ENCODE measurements at places on chromosomes 12 and 14.

GRCh38 chr14:23128969-23129758, 10.1 kb upstream of the CEBPE start:
- no peaks in the 10 kb centered on the region for H3K36me3 ChIP-seq
- H3K4me3 ChIP-seq: no peak overlapping the region
- H3K27me3 ChIP-seq: no peaks in the 10 kb centered on the region
- no peaks in the 10 kb centered on the region for H3K4me1 ChIP-seq

- H3K4me3 ChIP-seq: no peak overlapping the region
- H3K27ac ChIP-seq: no peak overlapping the region
- H3K4me1 ChIP-seq: peaks cover 8% of the 10 kb centered on the region
- H3K36me3 ChIP-seq: no peaks in the 10 kb centered on the region
- no peaks in the 10 kb centered on the region for H3K27me3 ChIP-seq
- peak; percentile 23 for DNase-seq
Observed at GRCh38 chr14:100533656-100534485, 53.3 kb downstream of the BEGAIN start.

DNA sequence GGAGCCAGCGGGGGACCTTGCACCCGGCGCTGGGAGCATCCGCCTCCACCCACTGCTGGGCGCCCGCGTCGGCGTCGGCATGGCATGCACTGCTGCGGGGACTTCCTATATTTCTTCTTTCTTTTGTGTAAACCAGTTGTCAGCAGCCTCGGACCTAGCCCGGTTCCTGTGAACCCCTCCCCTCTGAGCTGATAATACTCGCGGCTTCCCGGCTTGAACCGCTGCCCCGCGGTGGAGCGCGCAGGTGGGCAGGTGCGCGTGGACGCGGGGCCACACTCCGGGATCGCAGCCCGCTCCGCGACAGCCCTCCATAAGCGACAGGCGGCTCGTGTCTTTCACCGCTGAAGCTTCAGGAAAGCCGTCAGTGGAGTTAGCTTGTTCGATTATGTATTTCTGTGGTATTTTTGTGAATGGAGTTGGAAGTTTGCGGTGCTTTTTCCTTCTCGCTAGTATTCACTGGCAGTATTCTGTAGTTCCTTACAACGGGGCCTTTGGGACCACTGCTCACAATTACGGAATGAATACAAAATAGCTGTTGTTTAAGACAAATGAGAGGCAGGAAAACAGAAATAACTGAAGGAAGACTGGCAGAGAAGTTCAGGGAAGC, 870 bp downstream of the BMAL2 start:
- no peaks in the 10 kb centered on the region for H3K27me3 ChIP-seq
- H3K36me3 ChIP-seq: no peaks in the 10 kb centered on the region
- no peaks in the 10 kb centered on the region for H3K4me1 ChIP-seq
- peak; percentile 52 for DNase-seq

- no peak overlapping the region for H3K4me3 ChIP-seq
- H3K36me3 ChIP-seq: no peaks in the 10 kb centered on the region
- no peak for DNase-seq
- H3K27me3 ChIP-seq: no peaks in the 10 kb centered on the region
- H3K4me1 ChIP-seq: peaks cover 3% of the 10 kb centered on the region
Observed at GRCh38 chr14:31405106-31405505, 15.2 kb downstream of the HEATR5A start.

- H3K27me3 ChIP-seq: no peaks in the 10 kb centered on the region
- H3K36me3 ChIP-seq: no peaks in the 10 kb centered on the region
- DNase-seq: no peak
- H3K27ac ChIP-seq: no peak overlapping the region
- no peaks in the 10 kb centered on the region for H3K4me1 ChIP-seq
Observed at GRCh38 chr14:99286761-99287160, 14.8 kb upstream of the BCL11B start.

- no peak overlapping the region for H3K4me3 ChIP-seq
- H3K27ac ChIP-seq: no peak overlapping the region
- H3K36me3 ChIP-seq: no peaks in the 10 kb centered on the region
- no peaks in the 10 kb centered on the region for H3K27me3 ChIP-seq
- H3K4me1 ChIP-seq: no peaks in the 10 kb centered on the region
Observed at GRCh38 chr12:118237908-118238307, 102.0 kb downstream of the PEBP1 start.

DNA sequence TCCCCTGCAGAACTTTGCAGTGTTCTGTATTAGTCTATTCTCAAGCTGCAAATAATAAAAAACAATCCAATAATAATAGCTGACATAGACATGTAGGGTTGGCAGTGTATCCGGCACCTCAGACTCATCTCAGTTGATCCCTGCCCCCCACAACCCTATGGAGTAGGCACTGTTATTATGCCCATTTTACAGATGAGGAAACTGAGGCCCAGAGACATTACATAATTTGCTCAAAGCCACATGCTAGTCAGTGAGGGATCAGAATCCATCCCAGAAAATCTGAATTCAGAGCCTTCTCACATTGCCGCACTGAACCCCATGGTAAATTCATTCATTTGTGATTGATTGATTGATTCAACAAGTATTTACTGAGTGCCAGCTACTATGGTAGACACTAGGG, 226.6 kb upstream of the PWP1 start:
- H3K4me1 ChIP-seq: no peaks in the 10 kb centered on the region
- H3K36me3 ChIP-seq: no peaks in the 10 kb centered on the region
- no peak overlapping the region for H3K4me3 ChIP-seq
- no peaks in the 10 kb centered on the region for H3K27me3 ChIP-seq

DNA sequence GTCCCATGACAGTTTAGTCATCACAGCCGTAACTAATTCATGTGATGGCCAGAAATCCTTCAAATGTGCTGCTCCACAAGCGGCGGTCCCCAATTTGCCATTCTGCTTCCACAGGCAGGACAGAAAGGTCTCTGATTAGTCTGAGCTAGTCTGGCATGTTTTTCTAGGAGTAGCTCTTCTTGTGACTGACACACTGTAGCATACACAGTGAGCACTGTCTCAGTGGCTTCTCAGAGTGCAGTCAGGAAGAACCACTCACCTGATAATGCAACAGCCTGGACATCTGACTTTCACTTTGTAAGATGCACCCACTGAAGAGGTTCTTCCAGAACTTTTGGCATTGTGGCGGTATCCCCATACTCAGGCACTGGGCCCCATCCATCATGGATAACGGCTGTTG, 1266.2 kb downstream of the TMEM121 start:
- no peaks in the 10 kb centered on the region for H3K4me1 ChIP-seq
- H3K4me3 ChIP-seq: no peak overlapping the region
- no peaks in the 10 kb centered on the region for H3K36me3 ChIP-seq
- no peak overlapping the region for H3K27ac ChIP-seq

DNA sequence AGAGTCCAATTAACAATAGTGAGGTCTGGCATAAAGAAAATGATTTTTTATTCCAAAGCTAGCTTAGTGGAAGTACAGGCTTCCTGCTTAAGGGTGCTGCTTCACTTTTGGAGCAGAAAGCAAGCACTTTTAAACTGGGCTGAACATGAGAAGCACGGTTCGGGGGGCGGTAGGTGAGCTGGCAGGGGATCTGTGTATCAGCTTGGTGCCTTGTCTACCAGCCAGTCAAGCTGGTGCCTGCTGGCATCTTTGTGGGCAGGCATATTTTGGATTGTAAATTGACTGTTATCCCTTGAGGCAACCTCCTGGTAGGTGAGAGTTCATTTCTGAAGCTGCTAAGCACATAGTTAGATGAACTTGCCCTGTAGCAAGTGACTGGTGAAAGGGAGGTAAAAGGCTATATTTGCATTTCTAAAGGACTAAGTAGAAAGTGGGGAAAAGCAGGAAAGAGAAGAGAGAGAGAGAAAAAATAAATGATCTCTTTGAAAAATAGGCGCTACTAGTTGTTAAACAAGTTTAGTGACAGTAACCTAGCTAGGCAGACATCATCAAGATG, 121.1 kb upstream of the SYT10 start:
- no peak overlapping the region for H3K4me3 ChIP-seq
- H3K27ac ChIP-seq: no peak overlapping the region
- DNase-seq: no peak
- H3K27me3 ChIP-seq: no peaks in the 10 kb centered on the region
- no peaks in the 10 kb centered on the region for H3K36me3 ChIP-seq

DNA sequence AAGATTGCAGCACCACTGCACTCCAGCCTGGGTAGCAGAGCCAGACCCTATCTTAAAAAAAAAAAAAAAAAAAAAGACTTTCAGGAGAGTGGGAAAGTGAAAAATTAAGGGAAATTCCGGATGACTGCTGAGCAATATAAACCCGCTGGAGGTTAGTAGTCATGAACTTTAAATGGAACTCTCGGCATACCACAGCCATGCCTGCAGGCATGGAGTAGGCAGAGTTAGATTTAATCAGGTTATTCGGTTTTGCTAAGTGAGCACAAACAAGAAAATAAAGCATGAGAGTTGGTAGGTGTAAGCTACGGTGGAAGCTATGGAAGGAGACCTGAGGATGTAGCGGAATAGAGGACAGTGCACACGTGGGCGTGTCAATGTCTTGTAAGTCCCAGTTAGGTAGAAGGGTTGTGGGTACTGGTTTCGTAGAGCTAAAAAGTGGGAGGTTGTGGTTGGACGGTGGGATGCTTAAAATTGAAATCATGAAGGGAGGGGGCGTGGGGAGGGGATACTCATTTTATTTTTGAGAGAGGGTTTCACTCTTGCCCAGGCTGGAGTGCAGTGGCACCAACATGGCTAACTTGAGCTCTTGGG, 11.8 kb upstream of the TUBA1C start:
- no peaks in the 10 kb centered on the region for H3K36me3 ChIP-seq
- H3K27ac ChIP-seq: no peak overlapping the region
- H3K4me3 ChIP-seq: no peak overlapping the region
- no peaks in the 10 kb centered on the region for H3K27me3 ChIP-seq
- H3K4me1 ChIP-seq: no peaks in the 10 kb centered on the region
- DNase-seq: no peak

DNA sequence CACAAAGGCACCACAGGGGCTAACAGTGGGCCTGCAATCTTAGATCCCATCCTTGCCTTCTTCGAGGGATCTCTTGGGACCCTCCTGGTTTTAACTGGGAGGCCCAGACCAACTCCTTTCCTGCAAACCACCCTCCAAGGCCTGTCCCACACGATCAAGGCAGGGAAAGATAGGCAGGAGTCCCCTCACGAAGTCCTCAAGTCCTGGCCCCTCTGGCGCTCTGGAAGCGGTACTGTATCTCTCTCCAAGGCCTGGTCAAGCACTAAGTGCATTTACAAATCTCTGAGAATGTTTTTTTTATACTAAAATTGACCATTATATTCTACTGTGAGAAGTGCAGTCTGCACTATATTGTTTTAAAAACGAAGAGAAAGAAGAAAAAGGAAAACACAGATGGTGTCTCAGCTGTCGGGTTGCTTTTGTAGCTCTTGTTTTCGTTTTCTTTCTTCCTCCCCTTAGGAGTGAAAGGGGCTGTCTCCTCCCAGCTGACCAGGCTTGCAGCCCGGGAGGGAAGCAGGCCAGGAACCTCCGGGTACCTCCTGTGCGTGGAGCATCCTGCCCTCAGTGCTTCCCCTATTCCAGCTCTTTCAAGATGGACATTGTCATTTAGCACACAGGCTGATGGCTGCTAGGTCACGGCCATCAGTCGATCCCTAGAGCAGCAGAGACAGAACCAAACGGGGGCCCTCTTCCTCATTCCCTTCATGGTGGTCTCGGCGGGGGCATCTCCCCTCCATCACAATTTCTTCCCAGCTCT, 56.7 kb downstream of the FAM222A start:
- H3K4me1 ChIP-seq: no peaks in the 10 kb centered on the region
- no peaks in the 10 kb centered on the region for H3K36me3 ChIP-seq
- no peak overlapping the region for H3K27ac ChIP-seq
- no peaks in the 10 kb centered on the region for H3K27me3 ChIP-seq
- no peak overlapping the region for H3K4me3 ChIP-seq

DNA sequence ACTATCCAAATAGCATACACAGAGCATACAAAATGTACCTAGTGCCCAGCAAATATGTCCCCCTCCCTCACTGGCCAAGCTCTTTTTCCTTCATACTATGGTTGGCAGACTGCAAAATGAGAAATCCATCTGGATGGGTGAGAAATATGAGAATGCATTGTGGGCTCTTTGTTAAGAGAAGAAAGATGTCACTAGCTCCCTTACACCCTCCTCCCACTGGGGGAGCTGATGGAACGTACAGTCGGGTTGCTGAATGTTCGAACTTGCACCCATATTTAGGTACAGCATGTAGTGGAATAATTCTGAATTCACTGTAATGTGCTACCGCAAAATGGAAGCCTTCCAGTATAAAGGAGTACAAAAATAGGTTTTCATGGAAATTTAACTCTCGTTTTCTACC, 377.4 kb downstream of the GRIN2B start:
- no peaks in the 10 kb centered on the region for H3K27me3 ChIP-seq
- no peak overlapping the region for H3K27ac ChIP-seq
- H3K4me1 ChIP-seq: no peaks in the 10 kb centered on the region
- H3K4me3 ChIP-seq: no peak overlapping the region
- no peaks in the 10 kb centered on the region for H3K36me3 ChIP-seq
- no peak for DNase-seq

- no peak overlapping the region for H3K27ac ChIP-seq
- DNase-seq: no peak
- H3K36me3 ChIP-seq: no peaks in the 10 kb centered on the region
- no peak overlapping the region for H3K4me3 ChIP-seq
Observed at GRCh38 chr12:78324234-78324633, 493.5 kb downstream of the NAV3 start.

DNA sequence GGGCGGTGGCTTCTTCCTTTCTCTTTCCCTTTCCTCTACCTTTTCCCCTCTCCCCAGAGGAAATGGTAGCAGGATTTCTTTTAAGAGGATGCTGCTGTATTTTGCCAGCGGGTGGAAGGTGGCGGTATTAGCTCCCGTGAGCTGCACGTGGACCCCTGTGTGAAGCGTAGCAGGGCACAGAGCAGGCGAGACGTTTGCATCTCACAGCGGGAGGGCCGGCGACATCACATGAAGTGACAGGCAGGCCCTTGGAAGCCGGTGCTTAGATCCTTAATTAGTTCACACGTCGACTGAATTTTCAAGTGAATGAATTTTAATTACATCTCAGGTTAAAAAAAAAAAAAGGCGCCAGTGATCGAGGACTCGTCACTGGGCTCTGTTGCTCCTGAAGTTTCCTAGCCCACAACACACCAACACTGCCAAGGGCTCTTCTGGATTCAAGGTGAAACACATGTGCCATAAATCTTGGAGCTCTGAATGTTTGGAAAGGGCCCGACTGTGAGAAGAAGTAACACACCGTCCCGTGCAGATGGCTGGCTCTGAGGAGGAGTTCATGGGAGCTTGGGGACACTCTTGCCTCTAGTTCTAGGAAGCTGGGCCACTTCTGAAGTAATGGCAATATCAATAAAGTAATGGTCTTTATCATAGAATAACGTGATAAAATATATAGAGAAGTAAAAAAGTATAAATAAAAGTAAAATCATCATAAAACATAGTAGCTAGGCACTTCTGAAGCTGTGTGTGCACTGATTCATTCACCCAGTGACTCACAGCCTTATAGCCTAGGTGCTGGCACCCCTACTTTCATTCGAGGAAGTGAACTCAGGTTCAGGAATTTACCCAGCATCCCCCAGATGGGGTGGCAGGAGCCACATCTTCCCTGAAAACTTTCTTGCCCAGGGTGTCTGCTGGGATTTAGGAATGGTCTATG, 75.3 kb downstream of the AACS start:
- H3K27ac ChIP-seq: no peak overlapping the region
- H3K4me1 ChIP-seq: no peaks in the 10 kb centered on the region
- no peak for DNase-seq

Measured in colonic mucosa (tissue), 4 donors.